ENCODE measurements at places on chromosomes 12 and 14. TPM values are rescaled to one million over a fixed set of nuclear protein-coding genes. Genes with fewer than 3 reads are reported as not detected.

JAG2 gene
- polyA plus RNA-seq = 11.2 TPM

RIMBP2 gene
- polyA plus RNA-seq = 18.9 TPM

ZFHX2 gene
- polyA plus RNA-seq = 6.1 TPM

TBC1D30 gene
- 5.2 TPM for polyA plus RNA-seq
